ENCODE measurements at places on chromosomes 5 and 9. TPM values are rescaled to one million over a fixed set of nuclear protein-coding genes. Genes with fewer than 3 reads are reported as not detected.

ADGRV1 gene
- total RNA-seq = 0.39 TPM

WNT8A gene
- total RNA-seq = not detected

PIP5KL1 gene
- 10.2 TPM for total RNA-seq

ADAMTS12 gene
- 0.16 TPM for total RNA-seq

RORB gene
- not detected for total RNA-seq

GAPT gene
- total RNA-seq = not detected

IFNB1 gene
- total RNA-seq = not detected
